ENCODE measurements at places on chromosomes 1 and 21. TPM values are rescaled to one million over a fixed set of nuclear protein-coding genes. Genes with fewer than 3 reads are reported as not detected.

DNA sequence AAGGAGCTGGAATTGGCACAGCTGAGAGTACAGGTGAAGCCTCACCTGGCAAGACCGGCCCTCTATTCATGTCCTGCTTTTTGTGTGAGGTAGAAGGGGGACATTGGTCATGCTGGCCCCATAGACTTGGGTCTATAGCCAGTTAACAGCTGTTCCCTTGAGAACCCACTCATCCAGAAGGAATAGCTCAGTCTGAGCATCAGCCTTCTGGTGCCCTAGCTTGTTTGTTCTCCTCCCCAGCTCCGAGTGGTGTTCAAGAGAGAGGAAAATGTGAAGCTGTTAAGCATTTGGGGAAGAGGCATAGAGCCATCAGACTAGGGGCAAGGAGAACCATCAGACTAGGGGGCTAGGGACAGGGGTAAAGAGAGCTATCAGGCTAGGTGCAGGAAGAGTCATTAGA lies 290.9 kb downstream of the SIPA1L2 start:
- no peak for DNase-seq

DNA sequence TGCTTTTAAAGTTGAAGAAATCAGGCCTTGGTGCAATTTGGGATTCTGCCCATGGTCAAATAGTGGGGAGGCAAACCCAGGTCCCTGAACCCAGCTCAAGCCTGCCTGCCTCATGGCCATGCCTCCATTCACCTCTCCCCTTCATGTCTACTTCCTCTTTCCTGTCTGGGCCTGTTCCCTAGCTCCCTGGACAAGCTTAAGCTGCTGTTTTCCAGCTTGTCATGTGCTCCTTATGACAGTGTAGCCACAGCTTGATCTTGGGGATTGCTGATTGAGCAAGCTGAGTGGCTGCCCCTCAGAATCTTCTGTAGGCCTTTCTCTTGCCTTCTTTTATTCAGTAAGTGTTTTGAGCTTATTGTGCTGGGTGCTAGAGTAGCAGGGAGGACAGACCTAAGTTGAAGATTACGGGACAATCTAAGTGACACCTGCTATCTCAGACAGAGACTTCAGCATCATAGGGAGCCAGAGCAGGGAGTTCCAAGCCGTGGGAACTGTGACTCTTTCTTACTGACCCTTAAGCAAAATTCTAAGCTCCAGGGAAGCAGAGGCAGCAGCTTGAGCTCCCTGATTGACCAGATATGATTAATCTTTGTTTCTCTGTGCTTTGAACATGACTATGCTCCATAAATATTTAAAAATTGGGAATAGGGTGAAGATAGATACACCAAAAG lies 520 bp upstream of the MR1 start:
- peak; percentile 54 for DNase-seq

- peak; percentile 69 for DNase-seq
These were observed at the start of gene SAMD11 for GRCh38 chr1:923131-923990. Gene SAMD11 (plus strand): TSS chr1:923923. CDS start chr1:924432, 509 bp downstream.

DNA sequence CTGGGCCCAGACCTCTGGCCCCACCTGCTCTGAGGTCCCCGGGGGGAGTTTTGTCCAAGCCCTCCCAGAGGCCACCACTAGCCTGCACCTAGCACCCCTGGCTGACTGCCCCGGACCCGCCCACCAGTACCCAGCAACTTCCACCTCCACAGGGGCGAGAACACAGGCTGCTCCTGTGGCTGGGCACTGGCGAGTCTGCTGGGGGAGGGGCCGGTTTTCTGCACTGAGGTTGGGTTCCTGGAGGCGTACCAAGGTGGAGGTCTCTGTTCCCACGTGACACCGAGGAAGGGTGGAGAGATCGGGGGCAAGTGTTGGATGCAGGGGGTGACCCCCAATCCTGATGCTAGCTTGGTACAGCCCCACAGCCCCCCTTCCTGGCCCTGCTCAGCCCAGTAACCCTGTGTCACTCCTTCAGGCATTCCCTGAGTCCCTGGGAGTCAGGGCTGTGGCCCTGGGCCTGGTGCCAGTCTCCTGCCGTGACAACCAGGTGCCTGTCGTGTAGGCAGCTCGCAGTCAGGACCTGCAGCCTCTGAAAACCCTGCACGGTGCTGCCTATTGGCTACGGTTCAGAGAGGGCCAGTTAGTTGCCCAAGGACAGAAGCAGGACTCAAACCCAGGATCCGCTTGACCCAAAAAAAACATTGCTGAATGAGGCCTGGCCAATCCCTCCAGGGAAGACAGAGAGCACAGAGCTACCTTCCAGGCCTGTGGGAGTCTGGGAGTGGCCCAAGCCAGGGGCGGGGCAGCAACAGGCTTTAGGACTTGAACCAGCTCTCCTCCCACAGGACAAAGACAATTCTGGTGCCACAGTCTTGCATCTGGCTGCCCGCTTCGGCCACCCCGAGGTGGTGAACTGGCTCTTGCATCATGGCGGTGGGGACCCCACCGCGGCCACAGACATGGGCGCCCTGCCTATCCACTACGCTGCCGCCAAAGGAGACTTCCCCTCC lies 3.1 kb downstream of the ESPN start:
- no peak for DNase-seq

The RGL1 gene
- total RNA-seq: 5.1 TPM

GRCh38 chr1:239826736-239827135 lies 264.9 kb upstream of the FMN2 start:
- no peak for DNase-seq

The COX20 gene
- total RNA-seq: 32.9 TPM

The NBL1 gene
- 22.8 TPM for total RNA-seq

DNA sequence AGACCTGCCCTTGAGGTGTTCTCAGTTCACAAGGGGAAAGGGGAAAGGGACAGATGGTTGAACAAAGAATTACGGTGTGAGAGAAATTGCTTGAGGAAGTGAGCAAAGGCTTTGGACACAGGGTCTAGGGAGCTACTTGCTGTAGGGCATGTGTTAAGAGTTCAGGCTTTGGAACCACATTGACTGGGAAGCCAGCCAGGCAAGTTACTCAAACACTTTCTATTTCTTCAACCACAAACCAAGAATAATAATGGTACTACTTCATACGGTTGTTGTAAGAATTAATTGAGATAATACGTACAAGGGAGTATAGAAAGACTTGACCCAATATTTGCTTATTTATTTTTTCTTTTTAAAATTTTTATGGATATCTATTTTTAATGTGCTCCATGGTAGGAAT lies 26.6 kb downstream of the AK4 start:
- no peak for DNase-seq

The TENT5C gene
- total RNA-seq: 13.9 TPM

DNA sequence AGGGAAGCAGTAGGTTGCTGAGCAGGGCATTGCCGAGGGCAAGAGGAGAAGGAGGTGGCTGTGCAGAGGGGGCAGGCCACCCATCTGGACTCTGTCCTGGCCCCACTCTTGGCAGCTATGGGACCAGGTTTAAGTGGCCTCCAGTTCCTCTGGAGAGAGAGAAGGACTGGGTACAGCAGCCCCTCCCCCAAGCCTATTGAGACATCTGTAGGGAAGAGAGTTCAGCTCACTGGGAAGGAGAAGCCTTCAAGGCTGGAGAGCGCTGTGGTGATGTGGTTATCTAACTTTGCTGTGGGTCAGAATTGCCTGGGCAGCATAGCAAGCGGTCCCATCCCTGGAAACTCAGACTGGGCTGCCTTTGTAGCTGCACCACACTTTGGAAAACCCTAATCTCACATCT lies 93.9 kb downstream of the KCNJ15 start:
- DNase-seq: no peak

DNA sequence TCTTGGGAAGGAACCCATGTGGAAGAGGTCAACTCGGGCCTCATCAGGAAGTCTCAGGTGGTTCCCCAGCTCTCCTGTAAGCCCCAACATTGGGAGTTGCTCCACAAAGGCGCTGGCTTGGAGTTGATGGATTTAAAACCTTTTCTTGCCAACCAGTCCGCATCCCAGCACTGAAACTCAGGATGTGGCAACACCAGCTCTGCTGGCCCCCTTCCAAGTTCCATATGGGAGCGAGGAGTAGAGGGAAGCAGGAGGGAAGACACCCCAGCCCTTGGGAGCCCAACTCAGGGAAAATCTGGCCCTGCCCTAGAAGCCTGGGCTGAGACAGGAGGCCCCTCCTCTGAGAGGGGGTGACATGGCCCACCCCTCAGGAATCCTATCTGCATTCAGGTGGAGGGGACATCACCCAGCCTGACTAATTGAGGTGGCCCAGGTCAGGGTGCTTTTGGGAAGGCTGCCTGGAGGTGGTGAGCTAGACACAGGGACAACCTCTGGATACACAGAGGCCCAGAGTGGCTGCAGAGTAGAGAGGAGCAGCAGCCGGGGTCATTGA lies 33.1 kb upstream of the DMBX1 start:
- DNase-seq: no peak

DNA sequence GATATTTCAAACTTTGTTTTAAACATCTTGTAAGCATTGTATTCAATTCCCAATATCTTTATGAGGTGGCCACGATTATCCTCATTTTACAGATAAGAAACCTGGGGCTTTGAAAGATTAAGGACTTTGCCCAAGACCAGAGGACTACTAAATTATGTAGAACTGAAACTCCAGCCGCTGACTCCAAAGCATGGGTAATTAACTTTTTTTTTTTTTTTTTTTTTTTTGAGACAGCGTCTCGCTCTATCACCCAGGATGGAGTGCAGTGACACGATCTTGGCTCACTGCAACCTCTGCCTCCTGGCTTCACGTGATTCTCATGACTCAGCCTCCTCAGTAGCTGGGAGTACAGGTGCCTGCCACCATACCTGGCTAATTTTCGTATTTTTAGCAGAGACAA lies 68.7 kb downstream of the ALG14 start:
- no peak for DNase-seq

The S100A7 gene
- total RNA-seq: not detected

- no peak for DNase-seq
These were observed 57.4 kb downstream of the LGR6 start for GRCh38 chr1:202250982-202251381.

The LEPROT gene
- total RNA-seq: 26.4 TPM

DNA sequence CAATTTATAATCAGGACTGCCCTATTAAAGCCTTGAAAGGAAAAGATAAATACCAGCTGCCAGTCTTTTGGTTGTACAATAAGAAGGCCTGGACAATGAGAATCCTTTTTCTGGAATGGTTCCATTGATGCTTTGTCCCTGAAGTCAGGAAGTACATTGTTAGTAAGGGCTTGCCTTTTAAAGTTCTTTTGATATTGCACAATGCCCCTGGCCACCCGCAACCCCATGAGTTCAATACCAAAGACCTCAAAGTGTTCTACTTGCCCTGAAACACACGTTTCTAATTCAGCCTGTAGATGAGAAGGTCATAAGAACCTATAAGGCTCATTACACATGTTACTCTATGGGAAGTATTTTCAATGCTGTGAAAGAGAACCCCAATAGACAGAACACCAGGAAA lies 112.1 kb downstream of the OLFM3 start:
- DNase-seq: no peak

GRCh38 chr1:35112668-35113067 lies 33.5 kb downstream of the ZMYM1 start:
- DNase-seq: no peak

DNA sequence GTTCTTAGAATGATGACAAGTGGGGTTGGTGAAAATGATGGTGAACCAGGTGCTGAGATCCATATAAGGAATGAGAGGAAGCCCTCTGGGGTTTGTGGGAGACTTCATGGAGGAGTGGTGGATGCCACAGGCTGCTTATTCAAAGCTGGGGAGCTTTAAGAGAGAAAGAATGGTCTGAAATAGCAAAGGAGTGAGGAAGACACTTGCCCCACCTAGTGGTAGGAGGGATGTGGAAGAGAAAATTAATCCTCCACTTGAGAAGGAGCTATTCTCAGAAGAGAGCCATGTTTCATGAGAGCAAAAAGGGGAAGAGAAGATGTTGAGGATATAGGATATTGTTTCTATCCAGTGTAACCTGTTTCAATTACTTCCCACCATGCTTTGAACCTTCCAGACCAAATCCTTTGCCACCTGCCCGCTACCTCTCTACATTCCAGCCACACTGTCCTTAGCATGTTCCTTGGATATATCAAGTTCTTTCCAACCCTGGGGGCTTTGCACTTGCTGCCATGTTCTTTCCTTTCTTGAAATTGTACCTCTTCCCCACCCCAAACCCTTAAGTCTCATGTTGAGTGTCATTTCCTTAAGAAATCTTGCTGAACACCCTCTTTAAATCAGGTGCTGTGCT lies 19.6 kb upstream of the ZNF648 start:
- no peak for DNase-seq

The CD160 gene
- total RNA-seq: not detected

The RGS18 gene
- total RNA-seq: 1.6 TPM

DNA sequence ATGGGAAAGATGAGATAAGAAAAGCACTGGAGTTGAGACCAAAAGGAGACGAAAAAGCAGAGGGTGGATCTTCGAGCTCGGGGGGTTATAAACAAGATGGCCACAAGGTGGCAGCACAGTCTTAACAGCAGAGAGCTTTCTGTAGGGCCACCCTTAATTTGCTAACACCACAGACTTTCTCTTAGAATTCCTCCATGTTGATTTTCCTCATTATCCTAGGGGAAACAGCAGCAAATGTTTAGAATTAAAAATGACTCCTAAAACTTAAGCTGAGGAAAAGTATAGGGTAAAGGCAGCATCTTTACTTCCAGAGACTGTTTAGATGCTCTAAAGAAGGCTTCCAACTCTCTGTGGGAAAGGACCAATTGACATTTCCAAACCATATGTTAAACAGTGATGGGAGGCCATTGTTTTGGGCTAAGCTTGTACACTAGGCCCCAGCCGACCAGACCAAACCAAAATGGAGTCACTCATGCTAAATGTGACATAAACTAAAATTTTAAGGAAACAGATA lies 2.5 kb upstream of the APOBEC4 start:
- DNase-seq: peak; percentile 66

- no peak for DNase-seq
These were observed 10.3 kb upstream of the LHX4 start for GRCh38 chr1:180219776-180220175.

DNA sequence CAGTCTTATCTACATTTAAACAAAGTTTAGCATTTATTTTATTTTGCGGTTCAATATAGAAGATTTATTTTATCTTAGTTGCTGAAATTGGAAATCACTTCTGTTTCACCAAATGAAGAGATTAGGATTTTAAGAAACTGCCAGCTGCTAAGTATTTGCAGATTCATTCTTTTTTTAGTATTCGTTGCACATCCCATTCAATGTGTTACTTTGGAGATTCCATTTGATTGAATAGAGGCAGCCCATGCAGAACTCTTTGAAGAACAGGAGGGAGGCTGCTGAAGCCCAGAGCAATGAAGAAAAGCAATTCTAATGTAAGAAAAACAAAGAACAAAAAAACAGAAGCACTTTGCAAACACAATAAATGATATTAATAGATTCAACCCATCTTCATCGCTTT lies 38.6 kb upstream of the IL12RB2 start:
- no peak for DNase-seq

The ZSWIM5 gene
- 3.4 TPM for total RNA-seq

- no peak for DNase-seq
These were observed 112.3 kb upstream of the TRABD2B start for GRCh38 chr1:48109390-48110013.
